Activated CD8-positive, alpha-beta memory T cell treated with anti-CD3 and anti-CD28 coated beads, Interleukin-2, amount 10 ng/mL, durations not matched to agents 7 days and 5 days (primary cell): ENCODE measurements at places on chromosomes 16 and 17. TPM values are rescaled to one million over a fixed set of nuclear protein-coding genes. Genes with fewer than 3 reads are reported as not detected.
A peak's percentile ranks its signal among the peaks of the same experiment; 100 is the strongest.

MFAP4 gene
- total RNA-seq = not detected

KRTAP2-2 gene
- not detected for total RNA-seq

FNDC8 gene
- not detected for total RNA-seq

CRHR1 gene
- not detected for total RNA-seq

KRT31 gene
- total RNA-seq = not detected

TMED6 gene
- 1.5 TPM for total RNA-seq

TBC1D3H gene
- not detected for total RNA-seq

HSD11B2 gene
- total RNA-seq = 0.14 TPM

MYH2 gene
- not detected for total RNA-seq

RHBDL3 gene
- 0.29 TPM for total RNA-seq

RRAD gene
- total RNA-seq = 2.5 TPM

GRCh38 chr16:138049-138417, 440 bp downstream of the NPRL3 start:
- DNase-seq = peak; percentile 53

DNA sequence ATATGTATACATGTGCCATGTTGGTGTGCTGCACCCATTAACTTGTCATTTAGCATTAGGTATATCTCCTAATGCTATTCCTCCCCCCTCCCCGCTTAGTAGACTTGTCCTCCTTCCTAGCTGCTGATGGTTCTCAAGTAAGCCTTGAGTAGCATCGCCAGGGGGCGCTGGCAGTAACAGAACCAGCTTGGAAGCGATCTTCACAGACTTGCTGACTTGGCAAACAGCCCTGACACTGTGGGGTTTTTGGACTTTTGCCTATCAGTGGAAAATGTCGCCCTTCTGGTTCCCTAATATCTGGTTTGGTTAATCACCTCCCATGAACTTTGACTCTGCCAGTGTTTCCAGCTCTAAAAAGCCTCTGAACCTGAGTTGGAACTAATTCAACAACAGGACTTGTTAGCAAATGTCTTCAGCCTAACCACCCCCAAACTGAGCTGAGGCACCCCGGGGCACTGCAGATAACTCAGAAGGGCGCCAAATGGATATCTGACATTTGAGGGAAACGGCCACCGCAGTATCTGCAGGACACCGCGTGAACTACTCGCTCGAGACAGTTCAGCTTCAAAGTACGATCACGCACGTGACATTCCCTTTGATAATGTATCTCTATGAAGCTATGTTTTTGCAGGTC, 15.4 kb upstream of the SPATA32 start:
- peak; percentile 94 for DNase-seq

DNA sequence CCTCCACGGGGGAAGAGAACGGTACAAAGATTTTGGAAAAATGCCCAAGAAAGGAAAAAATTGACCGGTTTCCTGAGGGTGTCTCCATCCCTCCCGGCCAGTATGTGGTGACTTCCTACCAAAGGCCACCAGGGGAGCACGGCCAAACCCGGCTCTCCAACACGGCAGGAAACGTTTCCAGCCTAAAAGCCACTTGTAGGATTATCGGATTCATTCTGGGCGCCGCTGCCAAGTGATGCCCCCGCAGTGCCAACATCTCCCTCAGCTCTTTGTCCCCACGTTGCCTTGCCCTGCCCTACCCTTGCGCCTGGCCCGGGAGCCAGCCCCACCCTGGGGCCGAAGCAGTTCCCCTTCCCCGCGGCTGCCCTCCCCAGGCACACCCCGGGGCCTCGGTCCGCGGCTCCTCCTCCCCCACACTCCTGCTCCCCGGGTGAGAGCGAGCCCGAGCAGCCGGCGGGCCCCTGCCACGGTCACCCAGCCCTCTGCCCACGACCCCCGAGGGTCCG, 688 bp downstream of the CRK start:
- peak; percentile 65 for DNase-seq

- no peak for DNase-seq
Observed at GRCh38 chr17:18314059-18314730, 599 bp downstream of the TOP3A start.

DNA sequence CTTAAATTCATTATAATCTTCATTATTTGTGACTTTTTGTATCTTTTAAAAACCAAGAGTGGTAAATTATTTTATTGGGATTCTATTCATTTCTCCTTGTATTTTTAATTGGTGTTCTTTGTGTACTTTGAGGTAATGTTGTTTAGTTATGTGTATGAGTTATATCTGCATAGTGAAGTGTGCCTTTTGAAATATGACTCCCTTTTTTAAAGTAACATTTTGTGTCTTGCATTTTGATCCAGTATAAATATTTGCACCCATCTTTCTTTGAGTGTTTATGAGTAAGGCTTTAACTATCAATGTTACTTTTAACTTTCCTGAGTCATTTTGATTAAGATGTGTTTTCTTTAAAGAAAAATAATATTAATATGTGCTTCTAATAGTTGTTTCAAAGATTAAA, 90.0 kb upstream of the MYOCD start:
- DNase-seq = no peak

- DNase-seq = no peak
Observed at GRCh38 chr17:73338050-73338521, 26.3 kb upstream of the CDC42EP4 start.

DNA sequence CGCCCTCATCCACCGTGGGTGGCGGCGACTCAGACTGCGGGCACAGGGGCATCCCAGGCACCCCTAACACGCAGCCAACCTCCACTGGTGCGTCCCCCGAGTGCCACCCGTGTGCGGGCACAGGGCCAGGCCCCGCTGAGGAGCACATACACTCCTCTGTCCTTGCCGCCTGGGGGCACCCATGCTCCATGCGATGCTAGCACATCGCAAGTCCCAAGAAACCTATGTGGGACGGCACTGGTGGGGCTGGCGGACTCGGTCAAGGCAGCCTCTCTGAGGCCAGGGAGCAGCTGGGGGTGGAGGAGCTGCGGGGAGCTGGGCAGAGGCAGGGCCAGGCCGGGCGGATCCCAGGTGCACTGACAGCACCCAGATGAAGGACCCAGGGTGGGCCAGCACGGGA, 4.0 kb downstream of the ZNF598 start:
- no peak for DNase-seq

GRCh38 chr17:2055292-2056205, 646 bp downstream of the HIC1 start:
- peak; percentile 80 for DNase-seq

- no peak for DNase-seq
Observed at GRCh38 chr17:36144014-36144413, 32.4 kb downstream of the TBC1D3B start.

GRCh38 chr16:69906838-69907401, 44.2 kb upstream of the CLEC18A start:
- DNase-seq = no peak

DNA sequence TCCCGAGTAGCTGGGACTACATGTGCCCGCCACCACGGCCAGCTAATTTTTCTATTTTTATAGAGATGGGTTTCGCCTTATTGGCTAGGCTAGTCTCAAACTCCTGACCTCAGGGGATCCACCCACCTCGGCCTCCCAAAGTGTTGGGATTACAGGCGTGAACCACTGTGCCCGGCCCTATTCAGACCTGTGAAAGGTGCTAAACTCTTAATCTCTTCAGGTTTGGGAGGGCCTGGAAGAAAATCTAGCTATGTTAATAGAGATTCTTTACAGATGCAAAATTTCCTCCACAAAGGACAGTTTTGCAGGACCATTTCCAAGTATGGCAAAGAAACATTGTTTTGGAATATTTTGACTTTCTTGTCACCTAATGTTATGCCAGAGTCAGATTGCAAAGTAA, 3.1 kb upstream of the PLA2G15 start:
- DNase-seq = no peak

- peak; percentile 73 for DNase-seq
Observed at GRCh38 chr16:89785523-89786155, 30.8 kb downstream of the FANCA start.

- no peak for DNase-seq
Observed at GRCh38 chr17:62625184-62625869, 2.1 kb upstream of the MRC2 start.

GRCh38 chr16:87062569-87063442, 254.4 kb downstream of the C16orf95 start:
- DNase-seq = peak; percentile 68

DNA sequence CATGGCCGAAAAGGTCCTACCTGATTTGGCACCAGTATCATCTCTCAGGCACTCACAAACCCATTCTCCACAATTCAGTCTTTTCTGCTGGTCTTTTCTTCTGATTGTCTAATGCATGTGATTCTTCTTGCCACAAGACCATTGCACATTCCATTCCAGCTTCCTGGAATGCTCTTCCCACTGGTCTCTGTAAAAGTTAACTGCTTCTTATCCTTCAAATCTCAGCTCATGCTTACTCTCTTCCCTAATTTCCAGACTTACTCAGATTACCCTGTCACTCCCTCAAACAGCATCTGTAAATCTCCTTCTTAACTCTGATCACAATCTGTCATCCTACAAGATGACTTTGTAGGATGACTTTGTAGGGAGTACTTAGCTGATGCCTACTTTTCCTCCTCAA, 320.2 kb downstream of the MAP2K6 start:
- no peak for DNase-seq

DNA sequence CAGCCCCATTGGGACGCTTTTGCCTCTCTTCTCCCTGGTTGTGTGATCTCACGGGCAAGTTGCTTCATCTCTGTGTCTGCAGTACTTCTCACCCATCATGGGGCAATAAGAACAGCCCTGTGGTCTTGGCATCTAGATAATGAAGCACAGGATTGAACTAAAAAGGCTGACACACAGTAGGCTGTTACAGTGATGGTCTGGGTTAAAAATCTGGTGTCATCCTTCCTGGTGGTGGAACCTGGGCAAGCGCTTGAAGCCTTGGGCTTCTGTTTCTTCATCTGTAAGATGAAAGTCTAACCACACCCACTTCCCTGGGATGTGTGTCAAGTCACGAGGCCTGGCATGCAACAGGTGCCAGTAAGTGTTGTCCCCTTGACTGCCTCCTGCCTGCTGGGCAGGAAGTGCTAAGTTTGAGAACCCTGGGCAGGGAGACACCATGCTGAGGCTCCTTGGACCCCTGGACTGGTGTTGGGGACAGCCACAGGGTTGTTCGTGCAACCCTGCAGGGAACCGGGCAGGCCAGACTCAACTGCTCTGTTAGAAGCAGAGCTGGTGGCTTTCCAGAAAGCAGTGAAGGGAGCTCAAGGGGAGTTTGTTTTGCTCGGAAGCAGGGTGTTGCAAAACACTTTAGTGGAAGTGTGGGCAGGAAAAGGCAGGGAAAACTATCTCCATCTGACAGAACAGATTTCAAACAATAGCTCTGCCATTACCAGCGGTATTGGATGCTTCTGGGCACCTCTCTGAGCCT, 5.9 kb upstream of the MAP2K3 start:
- peak; percentile 73 for DNase-seq

- DNase-seq = no peak
Observed at GRCh38 chr17:69060822-69061221, at the start of gene ABCA9. ABCA9 (minus strand) TSS chr17:69060927; CDS start chr17:69051126, 9,801 bp downstream.

DNA sequence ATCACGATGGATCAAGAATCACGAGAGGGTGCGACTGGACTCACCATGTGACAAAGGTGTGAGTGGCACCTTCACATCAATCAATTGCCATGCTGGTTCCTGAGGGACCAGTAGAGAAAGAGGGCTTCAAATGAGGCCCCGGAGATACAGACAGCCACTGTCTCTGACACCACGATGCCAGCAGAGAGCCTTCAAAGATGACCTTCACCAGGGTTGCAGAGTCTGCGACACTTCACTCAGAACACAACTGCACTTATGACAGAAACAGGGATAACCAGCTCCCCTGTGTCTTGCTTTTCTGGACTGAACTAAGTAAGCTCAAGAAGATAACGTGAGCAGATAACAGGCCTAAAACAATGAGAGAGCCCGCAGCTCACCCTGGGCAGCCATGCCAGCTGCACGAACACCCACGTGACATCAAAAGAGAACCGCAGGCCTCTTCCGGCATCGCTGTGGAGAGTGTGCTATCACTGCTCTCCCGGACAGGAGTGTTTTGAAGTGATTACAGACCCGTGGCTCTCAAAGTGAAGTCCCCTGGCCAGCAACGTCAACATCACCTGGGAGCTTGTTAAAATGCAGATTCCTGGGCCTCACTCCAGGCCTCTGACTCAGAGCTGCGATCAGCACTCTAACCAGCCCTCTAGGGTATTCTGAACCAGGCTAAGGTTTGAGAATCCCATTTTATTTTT, 36.4 kb downstream of the KLHDC4 start:
- no peak for DNase-seq

- no peak for DNase-seq
Observed at GRCh38 chr16:65213866-65214595, 92.2 kb upstream of the CDH11 start.

DNA sequence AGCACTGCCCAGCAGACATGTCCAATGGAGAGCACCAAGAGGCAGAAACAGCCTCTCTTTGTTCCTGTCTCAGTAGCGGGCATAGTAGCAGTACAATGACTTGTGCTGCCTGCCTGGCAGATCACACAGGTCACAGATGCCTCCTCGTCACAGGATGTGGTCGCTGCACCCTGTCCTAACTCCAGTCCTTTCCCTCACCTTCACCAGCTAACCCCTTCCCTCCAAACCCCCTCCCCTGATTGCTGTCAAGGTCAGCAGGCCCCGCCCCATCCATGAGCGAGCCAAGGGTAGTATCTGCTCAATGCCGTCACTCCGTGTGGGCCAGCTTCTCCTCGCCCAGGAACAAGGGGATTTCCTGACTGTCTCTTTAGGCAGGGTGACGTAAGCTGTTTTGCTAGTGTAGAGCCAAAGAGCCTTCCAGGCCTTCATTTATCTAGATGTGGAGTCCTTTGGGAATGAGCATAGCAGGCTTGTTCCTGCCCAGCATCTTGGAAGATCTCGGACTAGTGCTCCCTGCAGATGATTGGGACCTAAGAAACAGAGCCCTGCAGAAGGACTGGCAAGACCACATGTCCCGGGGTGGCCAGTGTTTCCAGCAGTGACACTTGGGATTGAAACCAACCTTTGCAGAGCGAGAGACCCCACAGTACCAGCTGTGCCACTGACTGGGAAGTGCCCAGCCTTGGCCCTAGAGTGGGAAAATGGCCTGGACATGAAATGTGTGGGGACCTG, 75.9 kb upstream of the TNRC6C start:
- DNase-seq = peak; percentile 95

- DNase-seq = no peak
Observed at GRCh38 chr17:72775919-72776318, 316.6 kb downstream of the SLC39A11 start.

- DNase-seq = no peak
Observed at GRCh38 chr17:32518646-32519227, 31.9 kb downstream of the CDK5R1 start.

DNA sequence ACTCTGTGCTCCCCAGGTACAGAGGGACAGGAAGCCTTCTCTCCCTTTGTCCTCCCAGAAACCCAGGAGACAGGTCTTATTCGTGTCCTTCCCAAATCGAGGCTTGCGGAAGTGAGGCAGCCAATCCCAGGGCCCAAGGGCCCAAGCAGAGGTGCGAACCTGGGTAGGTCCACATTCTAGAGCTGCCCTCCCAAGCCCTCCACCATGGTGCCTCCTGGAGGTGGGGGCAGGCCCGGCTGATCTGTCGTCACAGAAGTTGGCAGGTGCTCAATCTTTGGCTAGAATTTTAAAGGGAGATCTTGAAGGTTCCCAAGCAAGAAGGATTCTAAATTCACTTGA, 21.5 kb downstream of the MRC2 start:
- DNase-seq = no peak

GRCh38 chr17:75861927-75862317, 6.8 kb upstream of the WBP2 start:
- DNase-seq = no peak

GRCh38 chr17:58340405-58340876, 11.6 kb downstream of the SUPT4H1 start:
- no peak for DNase-seq

GRCh38 chr16:56608876-56609462, 585 bp downstream of the MT2A start:
- DNase-seq = no peak
